ENCODE measurements at places on chromosomes 6 and 20. TPM values are rescaled to one million over a fixed set of nuclear protein-coding genes. Genes with fewer than 3 reads are reported as not detected.

DNA sequence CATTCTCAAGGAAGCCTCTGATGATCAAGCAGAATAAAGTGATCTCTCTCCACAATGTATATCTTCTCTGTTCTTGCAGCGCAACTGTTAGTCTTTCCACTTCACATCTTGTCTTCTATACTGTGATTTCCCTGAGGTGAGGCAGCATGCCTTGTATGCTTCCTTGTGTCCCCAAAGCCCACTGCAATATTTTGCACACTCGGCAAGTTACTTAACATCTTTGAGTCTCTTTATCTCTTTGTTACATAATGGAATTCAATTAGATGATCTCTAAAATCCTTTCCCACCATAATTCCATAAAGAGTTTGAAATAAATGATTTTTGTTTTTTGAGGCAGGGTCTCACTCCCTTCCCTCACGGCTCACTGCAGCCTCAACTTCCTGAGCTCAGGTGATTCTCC lies 40.4 kb upstream of the ALDH8A1 start:
- DNase-seq = no peak
- H3K27ac ChIP-seq = no peak overlapping the region
- H3K4me1 ChIP-seq = no peaks in the 10 kb centered on the region
- H3K27me3 ChIP-seq = no peaks in the 10 kb centered on the region
- H3K36me3 ChIP-seq = peaks cover 57% of the 10 kb centered on the region

VSX1 gene
- total RNA-seq = 0.69 TPM

DNA sequence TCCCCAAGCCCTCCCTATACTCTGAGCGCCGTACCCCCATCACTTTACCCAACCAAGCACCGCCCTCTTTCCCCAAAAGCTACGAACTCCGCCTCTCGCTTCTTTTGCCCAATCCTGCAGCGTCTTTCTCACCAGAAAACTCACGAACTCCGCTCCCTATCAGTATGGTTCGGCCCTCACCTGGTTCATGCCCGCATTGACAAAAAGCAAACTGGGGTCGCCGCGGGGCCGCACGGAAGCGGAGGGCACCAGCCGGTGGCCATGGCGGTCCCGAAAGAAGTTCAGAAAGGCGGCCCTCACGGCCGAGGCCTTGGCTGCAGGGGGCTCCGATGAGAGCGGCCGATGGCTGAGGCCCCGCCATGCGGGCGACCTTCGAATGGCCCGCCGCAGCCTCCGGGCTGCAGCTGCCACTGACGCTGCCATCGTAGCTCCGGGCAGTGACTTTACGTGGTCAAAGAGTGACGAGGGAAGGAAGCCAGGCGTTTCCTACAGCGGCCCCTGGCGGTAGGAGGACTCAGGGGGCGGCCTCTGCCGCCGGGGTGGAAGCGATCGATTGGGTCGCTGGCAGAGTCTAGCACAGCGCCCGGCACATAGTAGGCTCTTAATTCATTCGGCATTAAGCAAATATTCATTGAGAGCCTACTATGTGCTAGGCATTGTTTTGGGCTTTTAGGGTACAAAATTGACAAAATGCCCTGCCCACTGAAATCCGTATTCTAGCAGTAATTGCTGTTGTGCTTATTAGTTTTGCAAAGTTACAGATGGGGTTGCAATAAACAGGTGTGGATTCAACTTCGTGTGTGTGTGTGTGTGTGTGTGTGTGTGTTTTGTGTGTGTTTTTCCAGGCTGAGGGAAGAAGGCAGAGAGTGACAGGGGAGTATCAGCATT lies at the start of gene AARS2:
TSS of gene AARS2 (minus strand) at position 447 of the 888 bp plus-strand sequence. CDS start at position 423, 24 bp downstream.
- H3K27me3 ChIP-seq = peaks cover 4% of the 10 kb centered on the region
- H3K4me1 ChIP-seq = peaks cover 7% of the 10 kb centered on the region
- peaks cover 11% of the 10 kb centered on the region for H3K36me3 ChIP-seq

DNA sequence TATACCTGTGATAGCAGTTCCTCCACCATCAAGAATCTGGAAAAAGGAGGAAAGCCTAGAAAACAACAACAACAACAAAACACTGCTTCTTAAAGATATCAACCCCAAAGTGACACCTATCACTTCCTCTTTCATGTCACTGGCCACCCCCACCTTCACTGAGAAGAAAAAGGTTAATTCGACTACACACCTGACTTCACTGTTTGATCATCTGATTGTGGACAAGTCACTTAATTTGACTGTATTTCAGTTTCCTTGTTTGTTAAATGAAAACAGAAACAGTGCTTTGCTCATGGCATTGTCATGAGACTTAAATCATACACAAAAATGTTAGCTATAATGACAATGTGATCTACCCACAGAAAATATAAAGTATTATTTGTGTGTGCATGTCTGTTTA lies 280.6 kb upstream of the SULF2 start:
- H3K4me3 ChIP-seq = no peak overlapping the region
- H3K36me3 ChIP-seq = no peaks in the 10 kb centered on the region

- no peaks in the 10 kb centered on the region for H3K4me1 ChIP-seq
- DNase-seq = no peak
- H3K27ac ChIP-seq = no peak overlapping the region
Measured at GRCh38 chr6:148470606-148471465, 128.2 kb downstream of the SASH1 start.

DNA sequence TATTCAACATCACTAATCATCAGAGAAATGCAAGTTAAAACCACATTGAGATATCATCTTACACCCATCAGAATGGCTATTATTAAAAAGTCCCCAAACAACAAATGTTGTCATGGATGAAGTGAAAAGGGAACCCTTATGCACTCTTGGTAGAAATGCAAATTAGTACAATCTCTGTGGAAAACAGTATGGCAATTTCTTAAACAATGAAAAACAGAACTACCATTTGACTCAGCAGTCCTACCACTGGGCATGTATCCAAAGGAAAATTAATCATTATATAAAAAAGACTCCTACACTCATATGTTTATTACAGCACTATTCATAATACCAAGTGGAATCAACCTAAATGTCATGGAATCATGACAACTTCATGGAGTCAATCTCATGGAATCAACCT lies 611.3 kb upstream of the GJE1 start:
- DNase-seq = no peak
- no peaks in the 10 kb centered on the region for H3K27me3 ChIP-seq
- H3K4me3 ChIP-seq = no peak overlapping the region
- no peaks in the 10 kb centered on the region for H3K4me1 ChIP-seq
- no peaks in the 10 kb centered on the region for H3K36me3 ChIP-seq

ELOVL2 gene
- 1.7 TPM for total RNA-seq

SLC22A1 gene
- total RNA-seq = 0.29 TPM

GRCh38 chr6:30267423-30267822 lies 54.2 kb upstream of the TRIM26 start:
- no peak for DNase-seq
- no peak overlapping the region for H3K27ac ChIP-seq
- no peaks in the 10 kb centered on the region for H3K27me3 ChIP-seq
- H3K36me3 ChIP-seq = no peaks in the 10 kb centered on the region
- H3K4me3 ChIP-seq = no peak overlapping the region

DNA sequence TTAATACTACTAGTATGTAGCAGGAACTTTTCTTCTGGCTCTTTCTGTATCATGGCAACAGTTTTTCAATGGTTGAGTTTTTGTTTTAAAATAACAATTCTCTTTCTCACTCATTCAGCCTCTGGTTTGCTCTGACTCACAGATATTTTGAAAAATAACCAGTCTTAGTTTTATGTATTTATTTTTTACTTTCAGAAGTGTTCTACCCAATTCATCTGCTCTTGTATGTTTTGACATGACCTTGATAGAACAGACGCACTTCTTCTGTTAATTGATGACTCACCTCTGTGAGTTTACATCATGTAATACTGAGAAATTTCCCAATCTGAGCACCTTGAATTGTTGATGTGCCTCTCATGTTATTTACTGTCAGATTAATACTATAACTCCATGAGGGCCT lies 178.9 kb downstream of the SASH1 start:
- no peak overlapping the region for H3K4me3 ChIP-seq
- peak overlapping the region; percentile 44 for H3K27ac ChIP-seq
- no peak for DNase-seq
- peaks cover 61% of the 10 kb centered on the region for H3K4me1 ChIP-seq

GRCh38 chr6:57257911-57258541 lies 35.9 kb upstream of the RAB23 start:
- no peaks in the 10 kb centered on the region for H3K27me3 ChIP-seq
- no peaks in the 10 kb centered on the region for H3K36me3 ChIP-seq
- no peaks in the 10 kb centered on the region for H3K4me1 ChIP-seq

DNA sequence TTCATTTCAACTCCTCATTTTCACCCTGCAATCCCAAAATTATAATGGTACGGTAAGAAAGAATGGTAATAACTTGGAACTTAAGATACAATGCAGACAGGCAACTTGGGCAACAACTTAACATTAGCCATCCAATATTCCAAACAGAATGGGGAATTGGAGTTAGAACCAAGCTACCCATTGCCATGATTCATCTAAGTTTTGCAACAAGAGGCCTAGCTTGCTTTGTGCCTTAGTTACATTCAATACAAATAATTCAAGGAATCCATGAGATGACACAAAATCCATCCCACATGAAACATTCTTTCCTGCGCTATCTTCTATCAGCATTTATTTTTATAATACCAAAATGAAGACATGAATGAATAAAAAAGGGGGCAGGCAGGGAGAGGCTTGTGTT lies 28.4 kb downstream of the DCDC2 start:
- H3K4me1 ChIP-seq = no peaks in the 10 kb centered on the region
- H3K27ac ChIP-seq = no peak overlapping the region
- no peak overlapping the region for H3K4me3 ChIP-seq
- H3K27me3 ChIP-seq = no peaks in the 10 kb centered on the region

VWA7 gene
- total RNA-seq = 15.2 TPM

DNA sequence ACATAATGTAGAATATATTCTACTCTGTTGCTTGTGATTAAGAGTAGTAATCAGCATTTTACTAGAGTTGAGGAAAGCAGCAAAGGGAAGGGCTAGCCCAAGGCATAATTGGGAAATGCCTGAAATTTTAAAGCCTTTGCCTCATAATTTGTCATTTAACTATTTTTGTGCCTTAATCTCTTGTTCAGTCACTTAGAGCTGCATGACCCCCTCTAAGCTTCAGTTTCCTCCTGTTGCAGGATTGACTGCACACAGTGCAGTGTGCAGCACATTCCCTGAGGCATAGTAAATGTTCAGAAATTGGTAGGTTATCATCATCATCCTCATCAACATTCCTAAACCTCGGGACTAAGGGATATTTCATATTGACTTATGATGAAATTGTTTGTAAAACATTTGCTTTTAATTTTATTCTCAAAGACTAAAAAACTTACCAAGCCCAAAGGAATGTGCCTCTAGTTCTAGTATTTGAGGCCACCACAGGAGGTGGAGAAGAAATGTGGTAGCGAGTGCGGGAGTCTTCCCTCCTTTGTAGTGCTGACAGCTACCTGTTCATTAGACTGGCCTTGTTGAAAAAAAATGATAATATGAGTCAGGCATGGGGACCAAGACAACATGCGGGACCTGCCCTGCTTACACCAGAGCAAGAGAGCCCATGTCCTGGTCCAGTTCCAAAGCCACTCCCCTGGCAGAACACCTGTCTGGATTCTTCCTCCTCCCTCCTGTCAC lies 14.8 kb upstream of the TENT5A start:
- H3K27me3 ChIP-seq = no peaks in the 10 kb centered on the region
- no peak for DNase-seq
- H3K4me1 ChIP-seq = peaks cover 15% of the 10 kb centered on the region

- no peak overlapping the region for H3K27ac ChIP-seq
- DNase-seq = no peak
- H3K27me3 ChIP-seq = no peaks in the 10 kb centered on the region
- no peaks in the 10 kb centered on the region for H3K36me3 ChIP-seq
- H3K4me1 ChIP-seq = peaks cover under 1% of the 10 kb centered on the region
Measured at GRCh38 chr6:39068391-39068790, 19.8 kb downstream of the GLP1R start.

DNA sequence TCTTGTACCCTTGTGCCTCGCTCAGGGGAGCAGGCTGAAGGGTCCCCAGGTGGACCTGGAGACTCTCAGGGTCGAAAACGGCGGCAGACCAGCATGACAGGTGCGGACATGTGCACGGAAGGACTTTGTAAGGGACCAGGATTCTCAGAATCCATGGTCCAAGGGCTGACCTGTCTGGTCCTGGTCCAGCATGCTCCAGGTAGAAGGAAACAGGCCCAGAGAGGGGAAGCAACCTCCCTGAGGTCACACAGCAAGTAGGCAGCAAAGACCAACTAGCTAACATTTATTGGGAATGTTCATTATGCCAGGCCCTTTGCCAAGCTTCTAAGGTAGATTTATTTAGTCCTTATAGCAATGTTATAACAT lies 5.9 kb downstream of the CDKN1A start:
- H3K4me3 ChIP-seq = no peak overlapping the region
- peaks cover 58% of the 10 kb centered on the region for H3K4me1 ChIP-seq
- H3K27me3 ChIP-seq = no peaks in the 10 kb centered on the region

DNA sequence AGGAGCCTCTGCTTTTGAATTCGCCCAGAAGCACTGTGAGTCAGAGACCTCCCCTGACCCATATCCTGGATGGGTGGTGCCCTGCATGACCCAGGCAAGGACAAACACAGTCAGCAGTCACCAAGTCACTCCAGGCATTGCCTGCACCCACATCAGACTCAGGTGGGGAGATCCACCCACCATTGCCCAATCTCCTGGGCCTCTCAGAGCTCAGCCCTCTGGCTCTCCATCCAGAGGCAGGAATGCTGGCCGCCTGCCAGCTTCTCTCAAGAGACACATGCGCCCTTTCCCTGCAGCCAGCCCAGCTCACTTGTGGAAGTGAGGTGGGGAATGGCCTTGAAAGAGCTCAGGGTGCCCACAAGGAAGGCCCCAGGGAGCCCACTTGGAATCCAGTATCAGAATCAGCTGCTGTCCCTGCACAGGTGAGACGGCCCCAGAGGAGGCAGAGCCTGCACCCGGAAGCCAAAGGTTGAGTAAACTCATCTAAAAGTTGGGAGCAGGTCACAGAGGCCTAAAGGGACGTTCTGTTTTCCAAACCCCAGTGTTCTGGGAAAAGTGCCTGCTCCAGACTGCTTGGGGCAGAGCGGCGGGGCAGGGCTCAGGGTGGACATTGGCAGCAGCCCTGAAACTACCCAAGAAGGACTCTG lies 129.8 kb downstream of the PREX1 start:
- peaks cover 1% of the 10 kb centered on the region for H3K4me1 ChIP-seq
- no peaks in the 10 kb centered on the region for H3K36me3 ChIP-seq
- no peak overlapping the region for H3K4me3 ChIP-seq
- peak; percentile 81 for DNase-seq

DNA sequence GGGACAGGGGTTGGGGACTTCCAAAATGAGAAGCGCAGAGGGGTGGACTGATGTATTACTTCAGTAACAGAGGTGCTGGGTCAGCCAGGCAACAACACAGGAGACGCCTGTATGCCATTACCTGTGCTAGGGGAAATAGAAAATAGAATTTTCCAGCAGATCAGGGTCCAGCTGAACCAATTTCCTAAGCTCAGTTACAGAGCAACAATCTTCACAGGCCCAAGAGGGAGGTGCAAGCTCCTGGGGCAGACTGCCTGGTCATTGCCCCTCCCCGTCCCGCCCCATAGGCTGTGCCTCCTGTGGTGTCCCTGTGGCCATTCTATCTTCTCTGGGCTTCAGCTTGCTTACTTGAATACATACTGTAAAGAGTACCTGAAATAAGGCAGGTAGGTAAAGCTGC lies 3.7 kb downstream of the KCNK5 start:
- H3K27me3 ChIP-seq = peaks cover 17% of the 10 kb centered on the region
- no peak overlapping the region for H3K4me3 ChIP-seq
- H3K36me3 ChIP-seq = no peaks in the 10 kb centered on the region
- no peaks in the 10 kb centered on the region for H3K4me1 ChIP-seq

MRPS26 gene
- 50.9 TPM for total RNA-seq

COL11A2 gene
- 1.2 TPM for total RNA-seq

Data from heart left ventricle (tissue), 16 donors.